CD4-positive, alpha-beta T cell treated with Interleukin-6 at 100 ng/mL for 8 hours (primary cell): ENCODE measurements at places on chromosomes 16 and 17.

- no peak for DNase-seq
Measured at GRCh38 chr17:82097184-82097918, 685 bp downstream of the FASN start.

GRCh38 chr17:50165867-50166517 is at the start of gene SGCA:
TSS of gene SGCA (plus strand) at chr17:50166005. CDS start at chr17:50166041, 36 bp downstream.
- DNase-seq = no peak

GRCh38 chr17:8151120-8151640 is 1.0 kb downstream of the PER1 start:
- peak; percentile 88 for DNase-seq

DNA sequence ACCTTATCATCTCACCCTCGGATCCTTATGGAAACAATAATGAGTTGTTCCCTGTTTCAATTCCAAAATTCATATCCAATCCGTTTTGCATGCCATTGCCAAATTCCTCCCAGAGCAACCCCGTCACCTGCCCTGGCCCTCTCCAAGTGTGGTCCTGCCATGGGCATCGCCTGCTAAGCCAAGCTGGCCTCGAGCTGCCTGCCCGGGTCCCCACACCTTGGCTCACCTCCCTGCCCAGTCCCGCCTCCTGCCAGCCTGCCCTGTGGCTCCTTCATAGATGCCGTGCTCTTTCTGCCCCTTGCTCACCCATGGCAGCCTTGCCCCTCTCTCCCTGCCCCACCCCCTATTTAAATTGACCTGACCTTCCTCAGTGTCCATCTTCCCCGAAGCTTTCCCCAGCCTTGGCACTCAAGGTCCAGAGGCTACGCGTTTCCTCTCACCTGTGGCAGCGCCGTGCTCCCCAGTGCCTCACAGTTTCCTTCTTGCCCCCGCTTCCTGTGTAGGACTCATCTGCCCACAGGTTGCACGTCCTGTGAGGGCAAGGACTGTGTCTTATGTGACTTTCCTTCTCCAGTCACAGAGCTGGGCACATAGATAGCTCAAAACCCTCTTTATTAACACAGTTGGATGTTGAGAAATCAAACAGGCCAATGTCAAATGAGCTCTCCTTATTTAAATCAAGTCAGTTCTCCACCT is 12.7 kb downstream of the MAPT start:
- no peak for DNase-seq

DNA sequence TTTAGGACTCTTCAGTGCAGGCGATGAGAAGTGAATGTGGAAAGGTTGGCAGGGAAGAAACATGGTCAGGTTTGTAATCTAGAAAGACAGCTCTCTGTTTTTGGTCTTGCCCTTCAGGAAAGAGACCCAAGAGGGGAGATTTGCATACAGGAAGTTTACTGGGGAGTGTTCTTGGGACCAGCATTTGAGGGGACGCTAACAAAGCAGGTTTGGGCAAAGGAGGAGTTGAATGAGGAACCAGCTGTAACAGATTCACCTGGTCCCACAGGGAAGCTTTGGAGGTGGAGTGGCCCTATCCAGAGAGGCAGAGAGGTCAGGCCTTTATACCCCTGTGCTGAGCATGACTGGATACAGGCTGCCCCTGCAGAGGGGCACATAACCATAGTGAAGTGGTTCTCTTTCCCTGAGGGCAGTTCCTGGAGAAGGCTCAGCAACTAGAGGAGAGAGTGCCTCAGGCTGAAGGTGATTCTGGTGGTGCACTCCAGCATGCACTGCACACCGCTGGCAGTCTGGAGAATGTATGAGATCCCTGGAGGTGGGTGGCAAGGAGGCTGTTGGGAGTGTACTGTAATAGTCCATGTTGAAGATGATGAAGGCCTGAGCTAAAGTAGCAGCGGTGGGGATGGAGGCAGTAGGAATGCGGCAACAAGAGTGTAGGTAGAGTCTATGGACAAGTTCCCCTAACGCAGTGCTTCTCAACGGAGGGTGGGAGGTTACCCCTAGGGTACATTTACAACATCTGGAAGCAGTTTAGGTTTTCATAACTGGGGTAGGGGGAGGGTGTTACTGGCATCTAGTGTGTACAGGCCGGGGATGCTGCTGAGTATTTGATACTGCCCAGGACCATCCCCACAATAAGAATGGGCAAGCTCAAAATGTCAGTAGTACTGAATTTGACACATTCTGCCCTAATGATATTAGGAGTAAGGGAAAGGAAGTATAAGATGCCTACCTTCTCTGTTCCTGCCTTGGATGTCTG is 37.2 kb downstream of the MAP2K6 start:
- DNase-seq = no peak

GRCh38 chr17:60436676-60437075 is 14.4 kb downstream of the CHCT1 start:
- no peak for DNase-seq

GRCh38 chr17:14199601-14200000 is 37.1 kb downstream of the CDRT15 start:
- DNase-seq = no peak

GRCh38 chr17:34504814-34505484 is 74.4 kb upstream of the TMEM132E start:
- no peak for DNase-seq

GRCh38 chr17:49501496-49501895 is 6.4 kb downstream of the NGFR start:
- DNase-seq = no peak

DNA sequence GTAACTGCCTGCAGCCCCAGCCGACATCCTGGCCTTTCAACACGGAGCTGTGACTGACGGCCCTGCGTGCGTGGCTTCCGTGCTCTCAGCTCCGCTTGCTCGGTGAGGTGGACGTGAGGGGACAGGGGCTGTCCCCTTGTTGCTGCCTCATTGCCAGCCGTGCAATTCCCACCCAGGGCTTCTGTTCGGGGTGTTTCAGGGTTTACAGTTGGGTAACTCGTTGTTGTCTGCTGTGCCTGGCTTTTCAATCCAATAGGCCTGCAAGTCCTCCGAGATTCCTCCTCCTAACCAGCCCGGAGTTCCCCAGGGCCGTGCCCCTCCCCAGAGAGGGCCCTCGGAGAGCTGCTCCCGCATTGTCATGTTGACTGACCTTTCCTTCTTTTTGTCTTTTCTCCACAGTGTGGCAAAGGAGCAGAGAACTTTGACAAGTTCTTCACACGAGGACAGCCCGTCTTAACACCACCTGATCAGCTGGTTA is 31.4 kb upstream of the CACNG5 start:
- no peak for DNase-seq

DNA sequence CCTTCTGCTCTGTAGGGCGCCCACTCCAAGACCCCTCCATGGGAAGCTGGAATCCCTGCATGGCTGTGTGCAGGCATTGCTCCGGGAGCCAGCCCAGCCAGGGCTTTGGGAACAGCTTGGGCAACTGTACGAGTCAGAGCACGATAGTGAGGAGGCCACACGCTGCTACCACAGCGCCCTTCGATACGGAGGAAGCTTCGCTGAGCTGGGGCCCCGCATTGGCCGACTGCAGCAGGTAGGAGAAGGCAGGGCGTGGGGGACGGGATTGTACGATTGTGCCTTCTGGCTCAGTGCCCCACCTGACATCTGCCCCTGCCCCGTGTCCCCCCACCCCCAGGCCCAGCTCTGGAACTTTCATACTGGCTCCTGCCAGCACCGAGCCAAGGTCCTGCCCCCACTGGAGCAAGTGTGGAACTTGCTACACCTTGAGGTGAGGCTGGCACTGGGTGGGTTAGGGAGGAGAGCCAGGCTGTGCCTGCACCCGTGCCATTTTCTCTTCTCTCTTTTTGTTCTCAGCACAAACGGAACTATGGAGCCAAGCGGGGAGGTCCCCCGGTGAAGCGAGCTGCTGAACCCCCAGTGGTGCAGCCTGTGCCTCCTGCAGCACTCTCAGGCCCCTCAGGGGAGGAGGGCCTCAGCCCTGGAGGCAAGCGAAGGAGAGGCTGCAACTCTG is 8.7 kb upstream of the TMEM88 start:
- DNase-seq = no peak

DNA sequence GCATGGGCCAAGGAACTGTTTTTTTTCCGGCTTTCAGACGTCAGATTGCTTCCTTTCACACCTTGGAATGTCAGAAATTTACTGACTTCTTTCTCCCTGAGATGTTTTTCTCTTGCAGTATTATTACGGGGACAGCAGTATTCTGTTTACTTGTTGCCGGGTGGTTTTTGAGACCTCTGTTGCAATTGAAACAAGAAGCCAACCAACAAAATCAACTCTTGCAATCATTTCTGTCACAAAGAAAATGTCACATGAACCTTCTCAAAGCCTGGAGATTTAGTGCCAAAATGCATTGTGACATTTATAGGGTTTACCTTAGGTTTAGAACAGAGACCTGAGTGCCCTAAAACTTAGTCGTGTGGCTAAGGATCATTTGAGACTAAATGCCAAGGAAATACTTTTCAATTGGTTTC is 174.3 kb downstream of the MAP2K6 start:
- no peak for DNase-seq

DNA sequence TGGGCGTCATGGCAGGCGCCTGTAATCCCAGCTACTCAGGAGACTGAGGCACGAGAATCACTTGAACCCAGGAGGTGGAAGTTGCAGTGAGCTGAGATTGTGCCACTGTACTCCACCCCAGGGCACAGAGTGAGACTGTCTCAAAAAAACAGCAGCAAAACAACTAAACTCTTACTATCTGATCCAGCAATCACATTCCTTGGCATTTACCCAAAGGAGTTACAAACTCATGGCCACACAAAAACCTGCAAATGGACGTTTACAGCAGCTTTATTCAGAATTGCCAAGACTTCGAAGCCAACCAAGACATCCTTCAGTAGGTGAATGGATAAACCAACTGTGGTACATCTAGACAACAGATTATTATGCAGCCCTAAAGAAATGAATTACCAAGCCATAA is 4.0 kb downstream of the SIAH1 start:
- DNase-seq = no peak

GRCh38 chr17:59695945-59696681 is 11.1 kb downstream of the PTRH2 start:
- no peak for DNase-seq

DNA sequence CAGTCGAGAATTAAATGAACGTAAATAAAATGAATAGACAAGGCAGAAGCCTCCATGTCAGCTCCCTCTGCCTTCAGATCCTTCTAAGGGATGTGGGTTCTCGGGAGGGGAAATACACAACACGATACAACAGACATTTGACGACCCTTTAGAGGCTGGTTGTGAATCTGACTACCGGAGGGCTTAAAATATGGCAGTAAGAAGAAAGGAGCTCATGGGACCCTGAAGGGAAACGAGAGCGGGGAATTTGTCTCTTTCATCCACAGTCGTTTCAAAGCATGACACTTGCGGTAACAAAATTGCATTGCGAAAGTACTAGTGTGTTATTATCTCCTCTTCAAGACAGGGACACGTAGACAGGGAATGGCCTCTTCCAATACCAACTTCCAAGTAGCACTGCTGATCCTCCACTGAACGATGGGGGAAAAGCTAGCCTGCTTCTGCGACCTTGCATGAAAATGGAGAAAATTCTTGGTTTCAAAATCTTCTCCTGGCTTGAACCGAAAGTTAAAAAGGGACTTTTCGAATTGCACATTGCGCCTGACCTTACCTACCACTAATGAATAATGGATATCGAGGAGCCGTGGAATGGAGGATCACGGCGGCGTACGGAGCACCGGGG is 1.2 kb upstream of the TNRC6C start:
- peak; percentile 9 for DNase-seq

GRCh38 chr16:69768666-69769065 is 6.5 kb downstream of the WWP2 start:
- DNase-seq = no peak

DNA sequence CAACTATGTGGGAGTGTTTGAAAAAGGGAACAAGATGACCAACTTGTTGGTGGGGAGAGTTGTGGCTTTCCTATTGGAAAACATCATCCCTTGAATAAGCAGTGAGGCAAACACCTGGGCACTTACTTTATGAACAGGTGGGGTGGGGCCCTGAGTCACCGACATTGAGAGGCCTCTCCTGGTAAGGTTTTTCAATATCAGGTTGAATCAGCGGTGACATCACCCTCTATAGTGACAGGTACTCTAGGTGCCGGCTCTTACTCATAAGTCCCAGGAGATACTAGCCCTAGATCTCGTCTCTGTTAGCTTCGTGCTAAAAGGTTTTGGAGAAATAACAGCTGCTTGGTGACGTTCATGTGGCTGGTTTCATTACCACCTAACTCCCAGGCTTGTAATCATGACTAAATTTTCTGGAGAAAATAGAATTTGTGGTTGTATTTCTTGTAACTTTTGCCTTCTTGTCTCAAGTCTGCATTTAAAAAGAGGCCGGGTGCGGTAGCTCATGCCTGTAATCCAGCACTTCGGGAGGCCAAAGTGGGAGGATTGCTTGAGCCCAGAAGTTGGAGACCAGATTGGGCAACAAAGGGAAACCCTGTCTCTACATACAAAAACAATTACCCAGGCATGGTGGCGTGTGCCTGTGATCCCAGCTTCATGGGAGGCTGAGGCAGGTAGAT is 19.3 kb downstream of the CDH1 start:
- no peak for DNase-seq

DNA sequence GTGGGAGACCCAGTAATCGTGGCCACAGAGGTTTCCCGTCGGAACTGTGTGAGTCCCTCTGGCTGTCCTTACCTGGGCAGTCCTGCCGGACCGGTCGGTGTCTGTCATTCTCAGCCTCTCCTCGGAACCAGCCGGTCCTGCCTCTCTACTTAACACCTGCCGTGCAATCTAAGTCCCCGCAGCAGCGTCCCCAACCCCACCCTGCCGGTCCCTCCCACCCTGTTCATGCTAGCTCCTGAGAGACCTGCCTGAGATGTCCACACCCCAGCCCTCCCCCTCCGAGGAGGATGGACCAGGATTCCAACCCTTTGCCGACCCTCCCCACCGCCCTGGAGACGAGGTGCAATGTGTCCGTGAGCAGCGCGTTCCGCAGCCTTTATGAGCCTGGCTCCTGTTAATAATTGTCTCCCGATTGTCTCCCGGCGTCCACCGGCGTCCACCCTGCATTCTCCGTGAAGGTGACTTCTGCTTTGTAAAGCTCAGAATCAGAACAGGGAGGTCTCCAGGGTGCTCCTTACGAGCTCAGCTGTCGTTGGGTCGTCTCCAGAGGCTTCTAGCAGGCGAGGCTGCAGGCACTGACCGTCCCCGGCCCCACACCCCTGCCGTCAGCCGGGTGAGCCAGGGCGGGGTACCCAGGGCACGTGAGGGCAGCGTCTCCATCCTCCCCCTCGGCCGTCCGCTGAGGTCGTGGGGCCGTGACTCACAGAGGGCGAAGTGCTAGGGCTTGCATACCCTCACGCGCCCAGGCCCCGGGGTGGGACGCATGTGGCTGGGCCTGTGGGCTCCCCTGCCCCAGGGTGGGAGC is 10.1 kb downstream of the METRNL start:
- no peak for DNase-seq
